NCI-H1930 (cell line): ENCODE measurements at places on chromosomes 2 and 18.

DNA sequence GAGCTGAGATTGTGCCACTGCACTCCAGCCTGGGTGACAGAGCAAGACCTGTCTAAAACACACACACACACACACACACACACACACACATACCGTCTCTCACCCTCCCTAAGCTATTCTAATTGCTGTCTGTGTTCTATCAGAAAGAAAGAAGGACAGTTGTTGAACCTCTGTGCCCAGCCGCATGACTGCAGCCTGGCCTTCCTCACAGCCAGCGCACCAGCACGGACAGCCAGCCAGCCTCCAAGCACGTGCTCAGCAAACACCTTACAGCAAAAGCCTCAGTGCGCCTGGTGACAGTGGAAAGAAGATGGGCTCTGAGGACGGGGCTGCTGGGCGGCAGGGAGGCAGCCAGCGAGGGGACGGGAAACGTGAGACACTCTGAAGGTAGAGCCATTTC is 58.0 kb downstream of the ZNF516 start:
- no peak for DNase-seq

DNA sequence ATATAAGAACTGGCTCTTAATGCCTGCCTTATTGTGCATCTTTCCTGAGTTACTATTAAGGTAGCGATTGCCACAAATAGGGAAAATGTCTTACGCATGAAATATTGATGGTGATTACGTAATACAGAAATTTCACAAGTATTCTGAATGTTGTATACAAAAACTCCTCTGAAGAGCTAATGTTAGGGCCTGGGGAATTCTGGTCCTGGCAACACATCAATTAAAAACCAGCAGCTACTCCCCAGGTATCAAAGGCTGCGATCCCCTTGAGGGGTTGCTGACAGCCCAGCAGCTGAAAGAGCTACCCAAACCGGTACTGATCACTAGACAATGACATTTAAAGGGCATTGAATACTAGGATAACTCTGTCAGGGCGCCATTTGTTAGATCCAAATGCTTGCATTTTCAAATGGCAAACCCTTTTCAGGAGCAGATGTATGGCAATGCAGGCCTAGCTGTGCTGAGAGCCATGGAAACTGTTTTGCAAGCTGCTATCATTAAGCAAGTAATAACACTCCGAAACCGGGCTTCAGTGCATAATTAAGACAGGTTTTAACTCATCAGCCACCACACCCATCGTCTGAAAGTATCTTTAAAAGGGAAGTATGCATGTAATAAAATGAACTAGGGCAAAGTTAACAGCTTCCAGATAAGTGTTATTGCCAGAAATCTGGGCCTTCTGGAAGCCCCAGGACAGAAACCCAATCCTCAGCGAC is 78.4 kb downstream of the CLHC1 start:
- no peak for DNase-seq

- no peak for DNase-seq
These were observed 77.5 kb downstream of the GFPT1 start for GRCh38 chr2:69309351-69310110.

- no peak for DNase-seq
These were observed 97.9 kb downstream of the FIGN start for GRCh38 chr2:163637871-163638270.

DNA sequence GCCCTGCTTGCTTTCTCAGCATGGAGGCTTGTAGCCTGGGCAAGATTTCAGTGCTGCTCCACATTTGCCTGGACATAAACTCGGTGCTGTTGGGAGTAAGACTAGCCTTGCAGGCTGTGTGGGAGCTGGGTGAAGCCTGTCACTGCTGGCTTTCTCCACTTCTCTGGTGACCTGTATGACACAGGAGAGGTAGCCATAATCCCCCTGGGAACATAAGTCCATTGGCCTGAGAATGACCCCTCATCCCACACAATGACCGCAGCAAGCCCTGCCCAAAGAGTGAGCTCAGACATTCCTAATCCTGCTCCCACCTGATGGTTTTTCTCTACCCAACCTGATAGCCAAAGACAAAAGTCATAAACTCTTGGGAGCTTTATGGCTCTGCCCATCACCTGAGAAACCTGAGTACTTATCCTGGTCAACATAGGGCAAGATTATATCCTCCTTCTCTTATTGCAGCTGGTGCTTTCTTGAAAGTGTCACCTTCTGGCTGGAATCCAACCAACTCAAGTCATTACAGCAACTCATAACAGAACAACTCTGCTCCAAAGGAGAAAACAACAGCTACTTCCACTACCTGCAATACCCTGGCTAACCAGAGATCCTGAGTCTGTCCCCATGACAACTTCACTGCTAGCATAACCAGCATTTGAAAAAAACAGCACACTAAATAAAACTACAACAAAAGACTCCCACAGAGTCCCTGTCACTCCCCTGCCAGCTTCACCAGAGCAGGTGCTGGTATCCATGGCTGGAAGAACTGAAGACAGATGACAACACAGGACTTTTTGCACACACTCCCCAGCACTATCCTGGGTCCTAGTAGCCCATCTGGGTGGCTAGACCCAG is 834.4 kb upstream of the DDX18 start:
- no peak for DNase-seq

- no peak for DNase-seq
These were observed 63.8 kb downstream of the CSRNP3 start for GRCh38 chr2:165533331-165533730.
